ENCODE measurements at places on chromosomes 12 and 14.

GRCh38 chr14:69953266-69953915 is 74.2 kb downstream of the SMOC1 start:
- DNase-seq, result no peak

- DNase-seq, result no peak
Measured at GRCh38 chr12:92516277-92516600, 186.6 kb upstream of the PLEKHG7 start.

DNA sequence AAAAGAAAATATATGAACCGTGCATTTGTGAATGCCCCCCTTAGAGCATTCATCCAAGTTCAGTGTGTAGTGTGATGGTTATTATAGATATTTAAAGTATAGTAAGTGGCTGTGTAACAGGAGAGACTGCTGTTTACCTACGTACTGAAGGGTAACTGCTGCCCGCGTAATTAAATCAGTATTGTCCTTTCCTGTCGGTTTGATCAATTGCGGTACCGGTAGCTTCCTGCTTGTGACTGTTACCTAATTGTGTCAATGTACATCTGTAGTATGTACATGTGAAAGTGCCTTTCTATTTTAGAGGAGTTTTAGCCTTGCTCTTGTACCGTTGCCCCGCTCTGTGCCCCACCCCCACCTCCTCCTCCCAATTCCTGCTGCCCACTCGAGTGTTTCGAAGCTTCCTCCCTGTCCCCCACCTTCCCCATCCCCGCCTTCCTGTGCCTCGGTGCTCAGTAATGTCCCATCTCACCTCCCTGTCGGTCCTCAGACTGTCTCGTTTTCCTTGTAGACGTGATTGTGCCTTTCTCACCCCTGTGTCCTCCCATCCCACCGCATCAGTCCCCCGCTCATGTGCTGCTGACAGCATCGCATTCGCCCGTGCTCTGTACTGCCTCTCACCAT is 75.0 kb downstream of the KICS2 start:
- DNase-seq, result no peak

GRCh38 chr14:93941293-93941910 is 14.3 kb downstream of the FAM181A start:
- DNase-seq, result no peak

DNA sequence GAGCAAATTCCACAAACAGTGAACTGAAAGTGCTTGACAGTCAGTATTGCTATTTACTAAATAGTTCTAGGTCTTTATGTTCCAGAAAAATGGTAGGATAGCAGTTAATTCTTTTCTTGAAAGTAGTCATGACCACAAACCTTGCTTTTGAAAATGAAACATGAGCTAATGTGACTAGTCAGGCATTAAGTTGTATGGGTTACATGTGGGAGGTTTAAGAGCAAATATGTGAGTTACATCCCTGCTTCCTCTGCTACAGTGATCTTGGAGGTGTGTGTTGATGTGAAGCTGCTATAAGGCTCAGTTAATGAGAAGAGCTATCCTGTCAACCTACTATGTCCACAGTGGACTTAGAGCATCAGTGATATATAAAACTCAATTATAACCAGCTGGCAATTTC is 741.6 kb downstream of the FSCB start:
- DNase-seq, result no peak

GRCh38 chr12:57983858-57984505 is 42.6 kb downstream of the ATP23 start:
- no peak for DNase-seq

DNA sequence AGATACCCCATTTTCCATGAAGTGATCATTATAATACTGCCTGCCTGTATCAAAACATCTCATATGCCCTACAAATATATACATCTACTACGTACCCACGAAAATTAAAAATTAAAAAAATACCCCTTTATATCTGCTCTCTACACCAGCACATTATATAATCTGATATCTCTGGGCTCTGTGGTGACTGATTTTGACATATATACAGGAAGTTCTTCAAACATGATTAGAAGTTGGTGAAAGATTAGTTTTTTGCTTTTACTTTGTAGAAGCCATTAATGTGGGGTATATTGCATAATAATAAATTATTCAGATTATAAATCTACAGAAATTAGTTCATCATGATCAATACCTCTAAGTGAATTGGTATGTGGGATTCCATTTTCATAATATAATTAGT is 126.7 kb upstream of the MDM1 start:
- no peak for DNase-seq

DNA sequence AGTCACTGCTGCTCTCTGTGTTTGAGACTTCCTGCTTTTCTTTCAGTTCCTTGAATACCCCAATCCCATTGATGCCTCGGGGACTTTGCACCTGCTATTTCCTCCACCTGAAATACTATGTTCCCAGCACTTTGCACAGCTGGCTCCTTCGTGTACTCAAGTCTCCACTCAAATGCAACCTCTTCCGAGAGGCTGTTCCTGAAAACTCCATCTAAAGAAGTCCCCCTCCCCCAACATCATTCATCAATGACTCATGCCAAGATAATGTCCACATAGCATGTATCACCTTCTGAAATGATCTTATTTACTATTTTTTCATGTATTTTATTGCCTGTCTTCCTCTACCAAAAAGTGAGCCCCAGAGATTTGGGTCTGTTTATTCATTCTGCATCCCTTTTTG is 48.6 kb downstream of the HSPB8 start:
- no peak for DNase-seq

DNA sequence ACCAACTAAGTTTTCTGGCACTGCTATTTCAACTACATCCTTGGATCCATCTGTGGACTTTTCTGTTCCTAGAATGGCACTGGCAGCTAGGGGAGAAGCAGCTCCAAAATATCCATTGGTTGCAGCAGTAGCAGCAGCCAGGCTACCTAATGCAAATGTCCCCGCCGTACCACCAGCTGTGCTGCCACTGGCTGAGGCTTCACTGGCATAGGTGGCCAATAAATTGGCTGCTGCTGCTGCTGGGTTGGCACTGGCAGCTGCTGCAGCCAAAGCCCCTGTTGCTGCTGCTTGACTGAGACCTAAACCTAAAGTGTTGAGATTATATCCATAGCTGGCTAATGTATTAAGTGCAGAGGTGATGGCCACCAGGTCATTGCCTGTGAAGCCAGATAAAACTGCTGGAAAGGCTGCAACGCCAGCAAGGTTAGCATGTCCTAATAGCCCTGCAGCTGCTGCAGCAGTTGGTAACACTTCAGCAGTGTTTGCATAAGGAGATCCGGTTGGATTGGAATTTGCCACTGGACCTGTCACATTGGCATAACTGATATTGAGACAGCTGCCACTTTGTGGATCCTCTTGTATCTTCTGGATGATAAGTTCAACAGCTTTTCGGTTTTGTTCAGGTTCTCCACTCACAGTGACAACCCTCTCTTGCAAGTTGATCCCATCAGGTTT is 149.5 kb downstream of the NOVA1 start:
- no peak for DNase-seq

DNA sequence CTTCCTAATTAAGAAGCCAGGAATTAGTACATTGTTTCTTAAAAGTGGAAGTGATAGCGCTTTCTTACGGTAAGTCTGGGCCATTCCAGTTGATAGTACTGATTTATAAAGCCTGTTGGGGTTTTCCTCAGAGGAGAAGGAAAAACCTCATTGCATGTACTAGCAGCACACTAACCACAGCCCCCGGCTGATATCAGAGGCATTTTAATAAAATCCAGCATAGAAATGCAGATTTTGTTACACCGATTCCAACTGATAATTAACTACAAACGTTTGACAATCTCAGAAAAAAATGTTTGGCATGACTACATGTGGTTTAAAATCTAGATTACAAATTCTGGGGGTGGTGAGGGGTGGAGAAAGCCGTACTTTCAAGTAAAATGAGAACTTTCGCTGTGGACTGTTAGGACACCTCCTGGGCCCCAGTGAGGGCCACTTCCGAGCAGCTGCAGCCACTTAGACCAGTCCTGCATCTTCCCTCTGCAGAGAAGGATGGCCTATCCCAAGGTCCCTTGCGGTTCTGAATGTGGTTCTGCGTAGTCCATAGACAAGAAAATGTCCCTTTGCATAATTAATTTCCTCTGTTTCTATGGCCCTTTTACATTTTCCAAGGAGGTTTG is 374.4 kb downstream of the NUAK1 start:
- DNase-seq, result no peak

DNA sequence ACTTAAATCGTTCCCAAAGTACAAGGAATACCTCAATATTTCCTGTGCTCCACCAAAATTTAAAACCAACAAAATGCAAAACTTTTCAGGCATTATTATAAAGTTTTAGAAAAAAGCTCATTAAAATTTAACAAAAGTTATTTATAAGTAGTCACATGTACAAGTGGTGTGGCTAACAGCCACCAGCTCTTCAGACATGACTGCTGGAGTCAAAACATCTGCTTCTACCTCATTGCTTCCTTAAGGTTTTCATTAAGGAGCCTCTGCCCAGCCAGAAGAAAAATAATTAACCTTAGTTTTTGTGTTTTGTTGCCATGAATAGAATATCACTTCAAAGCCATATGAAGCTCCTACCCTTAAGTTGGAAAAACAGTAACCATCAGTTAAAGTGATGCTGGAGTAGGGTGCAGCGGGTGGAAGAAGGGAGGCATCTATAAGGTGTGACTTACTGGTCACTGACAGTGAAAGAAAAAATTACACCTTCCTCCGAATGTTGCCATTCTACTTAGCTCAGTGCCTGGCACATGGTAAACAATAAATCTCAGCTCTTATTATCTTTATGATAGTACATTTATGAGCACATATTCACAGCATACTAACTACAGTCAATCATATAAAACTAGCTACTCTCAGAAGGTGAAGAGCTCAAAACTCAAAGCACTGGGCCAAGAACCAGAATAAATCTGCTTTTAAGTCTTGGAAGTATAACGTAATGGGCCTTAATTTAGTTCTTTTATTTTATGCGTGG is 57.7 kb downstream of the GALC start:
- no peak for DNase-seq

GRCh38 chr12:10305411-10305810 is 2.3 kb upstream of the KLRD1 start:
- DNase-seq, result no peak

DNA sequence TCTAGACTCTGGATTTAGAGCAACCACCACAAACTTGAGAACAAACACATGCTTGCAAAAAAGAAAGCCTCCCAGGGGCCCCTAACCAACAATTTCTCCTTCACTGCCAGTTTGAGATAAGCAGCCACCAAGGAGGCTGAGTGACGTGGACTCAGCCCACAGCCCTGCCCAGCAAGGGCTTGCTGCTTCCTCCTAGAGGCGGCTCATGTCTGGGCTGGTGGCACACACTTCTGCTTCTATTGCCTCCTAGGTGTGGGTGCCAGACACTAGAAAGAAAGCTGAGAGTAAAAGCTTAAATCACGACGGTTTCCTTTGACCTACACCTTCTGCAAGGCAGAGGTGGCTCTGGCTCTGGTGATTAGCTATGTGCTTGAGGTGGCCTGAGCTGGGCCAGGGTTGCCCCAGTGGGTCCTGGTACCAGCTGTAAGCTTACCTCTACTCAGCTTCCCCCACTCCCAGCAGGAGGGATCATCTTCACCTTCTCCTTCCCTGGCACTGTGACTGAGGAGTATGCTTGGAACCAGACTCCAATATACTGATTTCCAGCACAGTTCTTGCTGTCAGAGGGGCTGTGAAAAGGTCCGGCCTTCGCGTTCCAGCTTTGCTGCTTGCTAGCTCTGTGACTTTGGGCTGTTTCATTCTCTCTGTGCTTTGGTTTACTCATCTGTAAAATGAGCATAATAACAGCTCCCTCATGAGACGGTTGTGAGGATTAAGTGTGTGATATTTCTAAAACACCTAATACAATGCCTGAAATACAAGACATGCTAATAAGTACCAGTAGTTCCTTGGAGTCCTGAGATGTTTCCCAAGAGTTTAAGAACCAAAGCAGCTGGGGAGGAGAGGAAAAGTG is 89.7 kb upstream of the PARP11 start:
- peak; percentile 20 for DNase-seq

- no peak for DNase-seq
Measured at GRCh38 chr14:51867741-51868140, 7.3 kb downstream of the GNG2 start.

GRCh38 chr12:53651737-53652136 is 24.1 kb downstream of the ATP5MC2 start:
- DNase-seq, result no peak

- no peak for DNase-seq
Measured at GRCh38 chr14:90487031-90487430, 90.2 kb downstream of the CALM1 start.

DNA sequence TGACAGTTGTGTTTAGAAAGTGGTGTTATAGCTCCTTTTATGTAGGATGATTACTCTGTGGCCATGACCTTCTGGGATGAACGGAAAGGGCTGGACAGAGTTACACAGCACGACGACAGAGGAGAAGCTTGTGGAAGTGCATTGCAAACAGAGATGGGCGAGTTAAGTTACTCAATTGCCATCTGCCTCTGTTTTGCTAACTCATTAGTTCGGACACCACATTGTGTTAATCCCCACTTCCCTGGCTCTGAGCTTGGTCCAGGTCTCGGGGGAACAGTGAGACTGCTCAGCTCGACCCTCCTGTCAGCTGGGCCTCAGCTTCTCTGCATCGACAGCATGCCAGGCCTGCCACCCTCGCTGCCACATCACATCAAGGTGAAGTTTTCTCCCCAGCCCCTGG is 408.0 kb downstream of the ZFP36L1 start:
- DNase-seq, result no peak

GRCh38 chr12:90238663-90239271 is 530.1 kb upstream of the ATP2B1 start:
- DNase-seq, result no peak

DNA sequence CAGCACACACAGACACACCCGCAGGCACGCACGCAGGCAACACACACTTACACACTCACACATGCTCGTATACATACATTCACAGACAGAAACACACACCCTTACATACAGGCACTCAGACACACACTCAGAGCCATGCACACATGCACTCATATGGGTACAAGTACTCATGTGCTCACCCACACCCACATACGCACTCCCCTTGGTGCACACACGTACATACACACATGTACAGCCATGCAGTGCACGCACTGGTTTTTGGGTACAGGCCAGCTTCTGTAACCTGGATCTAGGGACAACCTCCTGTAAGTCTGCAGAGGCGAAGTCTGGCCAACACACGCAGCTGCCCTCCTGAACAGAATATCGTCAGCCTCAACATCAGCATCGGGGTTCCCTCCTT is 221.3 kb upstream of the RTL1 start:
- peak; percentile 2 for DNase-seq

DNA sequence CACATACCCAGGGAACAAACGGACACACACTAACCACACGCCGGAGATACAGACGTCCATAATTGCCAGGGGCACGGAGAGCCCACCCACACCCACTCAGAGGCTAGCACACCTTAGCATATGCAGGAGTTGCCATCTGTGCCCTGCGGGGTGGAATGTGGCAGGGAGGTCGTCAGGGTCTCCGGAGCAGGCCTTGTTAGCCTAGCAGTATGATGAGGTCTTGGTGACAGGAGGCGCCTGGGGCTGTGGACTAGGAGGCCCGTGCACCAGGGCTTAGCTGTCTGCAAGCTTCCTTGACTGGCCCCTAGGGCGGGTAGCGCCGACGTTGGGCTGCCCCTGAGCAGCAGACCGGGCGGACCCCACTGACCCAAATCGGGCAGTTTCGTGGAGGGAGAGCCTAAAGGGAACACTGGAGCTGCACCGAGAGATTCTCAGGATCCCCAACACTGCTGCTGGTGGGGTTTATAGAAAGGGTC is 10.0 kb downstream of the STAC3 start:
- DNase-seq, result peak; percentile 71

All from NAMALWA (cell line).